ENCODE measurements at places on chromosomes 12 and 14.

GRCh38 chr12:66329941-66330340, 27.6 kb downstream of the HELB start:
- no peak for DNase-seq

DNA sequence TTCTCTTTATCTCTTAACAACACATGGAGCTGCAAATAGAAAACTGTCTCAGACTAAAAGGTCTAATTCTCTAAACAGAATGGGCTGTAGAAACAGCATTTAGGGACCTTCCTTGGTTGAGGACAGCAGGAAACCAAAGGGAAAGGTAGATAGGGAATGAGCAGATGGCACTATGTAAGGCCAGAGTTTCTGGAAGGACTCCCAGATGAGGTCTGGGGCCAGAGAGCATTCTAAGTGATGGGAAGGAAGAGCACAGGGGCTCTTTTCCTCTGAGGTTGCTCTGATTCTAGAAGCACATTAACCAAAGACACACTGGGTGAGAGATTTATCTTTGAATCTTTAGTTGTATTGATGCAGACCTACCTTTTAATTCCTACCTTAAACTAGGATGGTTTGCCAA, 79.4 kb downstream of the TPH2 start:
- no peak for DNase-seq

- no peak for DNase-seq
These were observed 68.5 kb downstream of the PPFIBP1 start for GRCh38 chr12:27592548-27592947.

DNA sequence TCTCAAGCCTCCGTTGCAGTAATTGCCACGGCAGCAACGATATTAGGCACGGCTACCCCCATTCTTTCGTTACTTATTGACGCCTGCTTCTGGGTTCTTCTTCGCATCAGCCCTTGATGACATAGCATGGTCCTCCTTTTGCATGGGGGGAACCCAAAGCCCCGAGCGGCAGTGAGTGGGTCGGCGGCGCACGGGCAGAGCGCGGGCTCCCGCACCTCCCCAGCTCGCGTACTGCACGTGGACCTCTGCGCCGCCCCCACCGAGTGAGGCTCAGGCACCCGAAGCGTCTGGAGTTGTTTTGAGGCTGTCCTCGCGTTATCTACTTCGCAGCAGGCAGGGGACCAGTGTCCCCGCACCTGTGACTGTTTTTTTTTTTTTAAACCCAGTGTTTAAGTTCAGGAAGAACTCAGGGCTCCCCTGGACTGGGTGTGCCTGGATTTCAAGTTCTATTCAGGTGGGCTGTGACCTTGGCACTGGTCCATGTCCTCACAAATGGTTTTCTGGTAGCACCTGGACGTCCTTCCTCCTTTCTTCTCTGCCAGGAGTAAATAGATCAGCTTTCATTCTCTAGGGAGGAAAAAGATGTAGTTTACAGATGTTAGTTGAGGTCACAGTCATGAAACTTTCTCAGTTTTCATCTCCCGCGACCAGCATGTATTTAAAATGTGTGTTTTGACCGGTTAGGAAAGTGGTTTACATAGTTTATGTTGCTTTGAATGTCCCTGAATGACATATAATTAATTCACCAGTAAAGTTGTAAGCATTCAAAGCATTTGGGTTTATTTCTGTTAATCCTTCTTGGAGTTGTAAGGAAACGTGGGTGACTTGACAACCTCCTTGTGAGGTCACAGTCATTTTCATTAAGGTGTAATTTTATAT, 1.4 kb upstream of the FOXN4 start:
- no peak for DNase-seq

DNA sequence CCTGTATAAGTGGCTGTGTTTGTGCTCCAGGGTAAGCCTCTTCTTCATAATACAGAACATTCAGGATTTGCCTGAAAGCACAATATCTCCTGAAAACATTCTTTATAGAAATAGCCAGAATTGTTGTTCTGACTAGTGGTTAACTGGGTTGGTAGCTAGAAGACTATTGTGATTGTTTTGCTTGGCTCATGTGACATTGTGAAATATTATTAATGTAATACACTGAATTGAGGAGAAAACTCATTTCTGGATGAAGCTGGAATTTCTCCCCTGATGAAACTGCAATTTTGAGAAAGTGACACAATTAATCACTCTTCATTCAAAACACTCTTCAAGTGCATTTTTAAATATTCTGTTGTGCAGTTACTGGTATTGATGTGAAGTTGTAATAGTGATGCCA, 172.3 kb upstream of the PTPRQ start:
- no peak for DNase-seq

DNA sequence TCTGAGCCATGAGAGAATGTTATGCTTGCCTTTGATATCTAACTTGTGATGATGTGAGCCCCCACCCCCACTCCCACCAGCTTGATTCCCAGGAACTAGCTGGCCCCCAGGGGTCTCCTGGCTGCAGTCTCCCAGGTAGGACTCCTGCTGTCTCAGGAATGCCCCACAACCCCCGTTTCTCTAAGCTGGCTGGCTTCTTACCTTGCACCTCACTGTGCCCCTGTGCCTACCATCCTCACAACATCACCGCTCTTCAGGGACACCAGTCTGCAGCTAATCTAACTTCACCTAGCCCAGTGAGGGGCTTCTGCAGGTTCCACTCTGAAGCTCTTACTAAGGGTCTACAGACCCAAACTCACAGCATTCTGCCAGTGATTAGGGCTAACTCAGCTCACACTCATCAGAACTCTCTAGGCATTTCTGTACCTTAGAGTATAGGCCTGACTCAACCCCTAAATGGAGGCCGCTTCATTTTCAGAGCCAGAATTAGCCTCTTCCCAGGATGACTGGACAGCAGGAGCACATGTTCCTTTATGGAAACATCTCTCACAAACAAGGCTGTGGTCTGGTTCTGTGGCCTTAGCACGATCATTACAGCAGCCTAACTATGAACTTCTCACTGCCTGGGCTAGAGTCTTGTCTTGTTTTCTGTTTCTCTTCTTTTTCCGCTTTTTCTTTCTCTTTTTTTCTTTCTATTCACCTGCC, 72.8 kb upstream of the IFNG-AS1 start:
- no peak for DNase-seq

DNA sequence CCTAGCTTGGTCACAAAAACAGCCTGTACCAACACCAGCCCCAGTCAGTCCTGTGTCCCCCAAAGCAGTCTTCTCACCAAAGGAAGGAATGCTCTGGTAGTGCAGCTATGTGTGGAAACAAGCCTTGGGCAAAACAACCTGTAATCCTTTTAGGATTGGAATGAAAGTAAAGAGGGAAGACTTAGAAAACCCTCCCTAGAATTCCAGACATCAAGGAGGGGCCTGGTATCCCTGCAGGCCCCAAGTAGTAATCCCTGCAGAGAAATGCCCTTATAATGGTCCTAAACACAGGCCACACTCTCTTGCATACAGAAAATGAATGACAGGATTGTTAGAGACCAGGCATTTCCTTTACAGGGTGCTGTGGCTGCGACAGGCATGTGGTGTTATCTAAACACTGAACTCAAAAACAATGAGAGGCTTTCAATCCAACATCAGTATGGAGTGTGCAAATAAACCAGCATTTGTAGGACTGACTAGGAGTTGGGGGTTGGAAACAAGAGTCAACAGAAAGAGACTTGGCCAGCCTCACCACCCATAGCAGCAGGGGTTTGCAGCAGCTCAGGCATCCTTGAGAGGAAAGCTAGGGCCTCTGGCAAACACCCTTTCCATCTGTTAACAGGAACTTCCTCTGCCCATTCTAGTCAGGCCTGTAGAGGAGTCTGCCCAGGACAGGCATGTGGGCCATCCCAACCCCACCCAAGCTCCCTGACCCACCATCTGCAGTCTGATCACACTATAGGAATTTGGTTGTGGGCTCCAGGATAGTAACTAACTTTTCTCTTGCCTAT, 59.1 kb downstream of the DCAF5 start:
- DNase-seq: no peak

DNA sequence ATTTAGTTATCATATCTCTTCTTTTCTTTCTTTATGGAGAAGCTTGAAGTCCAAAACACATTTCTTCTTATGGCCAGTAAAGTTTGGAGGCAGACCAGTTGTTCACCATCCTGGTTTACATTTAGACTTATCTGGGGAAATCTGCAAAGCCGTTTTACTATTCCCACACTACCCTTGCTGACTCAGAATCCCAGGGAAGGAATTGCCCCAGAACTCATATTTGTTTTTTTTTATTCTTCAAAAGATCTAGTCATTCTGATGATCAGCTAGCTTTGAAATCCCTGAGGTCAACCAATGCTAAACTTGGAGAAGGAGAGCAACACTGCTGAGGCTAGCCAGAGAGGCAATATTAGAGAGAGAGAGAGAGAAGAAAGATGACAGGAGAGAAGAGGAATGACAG, 12.3 kb upstream of the LMO3 start:
- DNase-seq: no peak

GRCh38 chr14:74638966-74639365, 26.9 kb upstream of the LTBP2 start:
- DNase-seq: no peak

GRCh38 chr14:45246151-45246550, 6.9 kb downstream of the MIS18BP1 start:
- no peak for DNase-seq

- DNase-seq: no peak
These were observed 312.9 kb downstream of the MED13L start for GRCh38 chr12:115964626-115965025.

DNA sequence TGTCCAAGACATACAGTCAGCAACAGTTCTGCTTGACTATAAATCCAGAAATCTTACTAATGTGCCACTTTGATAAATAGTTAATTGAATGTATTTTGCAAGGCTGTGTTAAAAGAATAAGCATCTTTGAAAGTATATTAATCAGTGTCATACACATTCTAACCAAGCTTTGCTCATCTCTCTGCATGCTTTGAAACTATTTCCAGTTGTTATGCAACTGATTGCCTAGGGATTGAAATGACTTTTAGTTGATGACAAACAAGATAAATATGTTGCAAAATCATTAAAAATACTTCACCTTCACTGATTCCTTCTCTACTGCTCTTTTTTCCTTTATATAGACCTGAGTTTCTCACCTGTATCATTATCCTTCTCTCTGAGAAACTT, 91.3 kb downstream of the AEBP2 start:
- DNase-seq: no peak

DNA sequence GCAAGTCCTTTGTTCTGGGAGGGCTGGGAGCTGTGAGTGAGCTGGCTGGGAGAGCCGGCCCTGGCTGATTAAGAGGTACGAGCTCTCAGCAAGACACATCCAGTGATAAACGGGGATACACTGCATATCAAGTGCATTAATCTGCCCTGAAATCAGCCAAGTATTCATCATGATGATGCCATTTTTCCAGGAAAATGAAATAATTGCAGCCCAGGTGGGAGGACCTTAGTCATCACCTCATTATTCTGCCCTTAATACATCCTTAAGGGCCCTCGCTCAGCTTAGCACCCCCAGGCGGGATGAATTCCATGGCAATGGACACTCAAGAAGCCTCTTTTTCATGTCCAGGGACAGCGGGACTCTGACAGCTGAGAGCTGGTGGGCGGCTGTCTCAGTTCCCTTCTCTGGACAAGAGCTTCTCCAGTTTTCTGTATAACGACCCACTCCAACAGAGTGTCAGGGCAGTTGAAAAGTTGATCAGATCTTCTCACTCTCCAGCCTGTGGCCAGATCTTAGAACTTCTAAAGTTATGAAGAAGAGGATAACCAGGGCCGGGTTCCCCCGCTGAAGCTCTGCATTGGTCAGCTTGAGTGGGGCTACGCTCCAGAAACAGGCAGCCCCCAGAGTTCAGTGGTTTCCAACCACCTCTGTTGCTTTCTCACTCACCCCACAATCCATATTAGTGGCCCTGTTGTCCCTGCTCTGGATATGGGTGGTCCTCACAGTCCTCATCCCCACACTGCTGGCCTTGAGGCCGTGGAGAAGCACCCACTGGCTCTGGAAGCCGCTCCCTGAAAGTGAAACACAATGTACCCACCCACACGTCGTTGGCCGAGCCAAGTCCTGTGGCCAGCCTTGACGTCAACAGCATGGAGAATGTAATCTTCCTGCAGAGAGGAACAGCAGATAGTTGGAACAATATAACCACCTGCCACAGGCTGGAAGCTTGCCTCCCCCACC, 306.2 kb upstream of the DIO3 start:
- no peak for DNase-seq

DNA sequence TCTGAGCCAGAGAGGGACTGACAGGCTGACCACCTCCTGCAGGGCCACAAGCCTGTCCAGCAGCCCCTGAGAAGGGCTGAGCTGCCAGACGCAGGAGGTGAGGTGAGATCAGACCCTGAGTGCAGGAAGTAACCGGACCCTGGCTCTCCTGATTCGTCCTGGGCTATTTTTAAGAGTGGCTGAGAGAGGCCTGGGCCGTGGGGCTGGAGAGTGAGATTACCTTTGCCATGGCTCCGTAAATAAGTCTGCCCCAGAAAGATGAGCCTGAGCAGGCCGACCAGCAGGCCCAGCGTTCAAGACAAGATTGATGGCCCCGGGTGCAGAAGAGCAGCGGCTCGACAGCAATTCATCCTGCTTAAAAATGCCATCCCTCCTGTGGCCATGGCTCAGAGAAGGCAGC, 54.2 kb downstream of the SPTB start:
- no peak for DNase-seq

GRCh38 chr12:22787557-22787956, 162.6 kb downstream of the ETNK1 start:
- DNase-seq: no peak

All from stimulated activated CD8-positive, alpha-beta memory T cell treated with anti-CD3 and anti-CD28 coated beads, Interleukin-12 subunit alpha, Interleukin-12 subunit beta, amount 100 ng/mL, for 4 hours (primary cell).